Stimulated activated CD8-positive, alpha-beta memory T cell treated with anti-CD3 and anti-CD28 coated beads, Interleukin-4, amount 100 ng/mL, for 48 hours (primary cell): ENCODE measurements at places on chromosomes 13 and 19.
A peak's percentile ranks its signal among the peaks of the same experiment; 100 is the strongest.

GRCh38 chr19:5171711-5172110, 168.9 kb downstream of the PTPRS start:
- DNase-seq = no peak

GRCh38 chr19:12497032-12497431, 12.4 kb upstream of the ZNF709 start:
- no peak for DNase-seq

- DNase-seq = no peak
These were observed 24.0 kb upstream of the ALOX5AP start for GRCh38 chr13:30711375-30711774.

- DNase-seq = no peak
These were observed 68.4 kb downstream of the ALOX5AP start for GRCh38 chr13:30803749-30804148.

DNA sequence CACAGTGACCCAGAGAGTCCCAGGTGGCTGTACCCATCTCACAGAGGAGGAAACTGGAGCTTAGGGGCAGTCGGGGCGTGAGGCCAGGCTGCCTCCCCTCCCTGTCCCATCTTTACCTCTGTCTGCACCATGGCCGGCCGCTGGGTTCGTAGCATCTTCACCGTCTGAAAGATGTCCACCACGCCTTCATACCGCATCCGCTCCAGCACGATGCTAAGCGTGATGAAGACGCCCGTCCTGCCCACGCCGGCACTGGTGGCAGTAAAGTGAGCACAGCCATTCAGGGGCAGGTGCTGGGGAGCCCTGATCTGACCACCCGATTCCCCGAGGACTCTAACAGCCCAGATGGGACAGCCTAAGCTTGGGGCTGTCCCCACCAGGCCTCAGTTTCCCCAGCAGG, 132.8 kb downstream of the PTPRS start:
- no peak for DNase-seq

- no peak for DNase-seq
These were observed 9.2 kb downstream of the RFC3 start for GRCh38 chr13:33827139-33827538.

GRCh38 chr19:35904311-35905068, 2.2 kb downstream of the HCST start:
- no peak for DNase-seq

DNA sequence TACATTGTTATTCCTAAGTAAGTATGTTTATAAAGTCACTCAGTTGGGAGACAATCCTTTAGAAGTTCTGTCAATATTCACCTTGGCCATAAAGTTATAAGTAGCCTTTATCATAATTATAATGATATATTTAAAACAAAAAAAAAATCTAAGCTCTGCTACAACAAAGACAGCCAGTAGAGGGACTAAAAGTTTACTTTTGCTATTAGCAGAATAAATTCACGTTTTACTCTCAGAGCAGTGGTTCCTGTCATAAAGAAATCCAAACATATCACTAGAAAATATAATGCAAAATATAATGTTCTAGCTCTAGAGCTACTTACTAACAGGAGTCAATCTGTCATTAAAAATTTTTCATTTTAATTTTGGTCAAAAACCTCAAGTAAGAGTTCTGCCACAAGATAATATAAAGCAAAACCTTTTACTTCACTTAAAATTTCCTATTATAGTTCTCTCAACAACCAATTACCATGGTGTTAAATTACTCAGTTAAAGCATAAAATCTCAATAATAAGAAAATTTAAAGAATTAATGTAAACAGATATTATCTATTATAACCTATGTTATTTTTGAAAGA, 17.7 kb downstream of the INTS6 start:
- no peak for DNase-seq

GRCh38 chr19:16889366-16889882, 625 bp downstream of the F2RL3 start:
- no peak for DNase-seq

DNA sequence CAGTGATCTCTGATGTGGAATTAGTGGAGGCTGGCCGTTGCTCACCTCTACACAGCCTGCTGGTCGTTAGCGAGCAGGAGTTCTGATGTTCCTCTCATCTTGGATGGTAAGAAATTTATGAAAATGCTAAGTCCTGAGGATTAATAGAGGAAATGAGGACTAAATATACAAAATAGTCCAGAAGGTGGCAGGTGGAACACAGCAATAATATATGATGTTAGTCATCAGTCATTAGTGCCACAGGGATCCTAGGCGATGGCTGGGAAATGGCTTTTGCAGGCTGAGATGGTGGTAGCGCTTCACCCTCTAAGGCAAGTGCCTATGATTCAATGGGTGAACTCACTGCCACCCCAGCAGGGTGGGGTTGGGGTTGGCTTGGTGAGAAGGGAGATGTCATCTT, 338.6 kb upstream of the TMTC4 start:
- DNase-seq = no peak

DNA sequence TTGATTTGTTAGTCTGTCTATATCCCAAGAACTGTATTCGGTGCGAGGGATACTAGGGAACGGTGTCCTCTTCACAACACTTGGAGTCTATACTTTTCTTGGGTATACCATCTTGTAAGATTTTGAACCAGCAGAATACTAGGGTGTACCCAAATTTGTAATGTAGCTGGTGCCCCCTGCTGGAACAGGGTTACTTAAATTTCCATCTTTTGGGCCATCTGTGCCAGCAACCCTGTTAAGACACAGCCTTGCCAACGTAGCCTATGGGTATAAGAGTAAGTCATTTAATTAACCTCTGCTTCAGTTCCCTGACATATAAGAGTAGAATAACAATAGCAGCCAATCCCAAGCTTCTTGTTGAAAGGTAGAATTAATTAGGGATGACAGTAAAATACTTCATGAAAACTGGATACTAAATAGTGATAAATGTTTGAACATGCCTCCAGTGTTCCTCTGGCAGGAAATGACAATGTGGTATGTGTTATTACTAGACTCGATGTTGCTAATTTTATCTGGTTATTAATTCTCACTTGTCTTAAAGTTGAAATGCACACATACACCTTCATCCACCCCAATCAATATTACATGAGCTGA, 607.6 kb downstream of the FGF9 start:
- DNase-seq = peak; percentile 78

- no peak for DNase-seq
These were observed 450.8 kb downstream of the DCT start for GRCh38 chr13:94028650-94029049.

- DNase-seq = no peak
These were observed 36.9 kb upstream of the STARD13 start for GRCh38 chr13:33322543-33322809.

DNA sequence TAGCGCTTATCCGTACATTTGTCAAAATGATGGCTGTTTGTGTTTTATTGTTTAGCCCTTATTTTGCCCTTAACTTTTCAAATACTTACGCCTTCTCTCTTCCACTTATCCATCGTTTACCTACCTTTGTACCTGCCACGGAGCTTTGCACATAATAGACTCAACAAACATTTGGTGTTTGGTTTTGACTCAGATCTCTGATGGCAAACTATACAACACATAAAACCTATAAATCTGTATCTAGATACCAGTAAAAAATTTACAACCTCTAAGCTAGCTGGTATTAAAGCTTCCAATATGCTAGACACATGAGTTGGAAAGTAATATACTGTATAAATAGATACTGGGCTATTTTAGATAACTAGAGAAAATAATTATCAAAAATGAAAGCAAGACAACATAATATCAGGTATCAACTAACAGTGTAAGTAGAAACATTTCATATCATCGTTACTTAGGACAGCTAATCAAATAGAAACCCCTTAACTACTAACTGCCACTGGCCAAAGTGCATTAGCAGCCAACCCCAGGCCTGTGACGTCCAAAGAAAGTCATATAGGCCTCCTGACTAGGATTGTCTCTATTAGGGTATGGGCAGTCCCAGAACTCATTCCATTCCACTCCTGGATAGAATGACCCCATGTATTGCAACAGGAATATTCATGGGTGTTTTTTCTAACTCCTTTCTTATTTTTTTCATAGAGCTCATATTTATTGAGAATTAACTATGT, 53.8 kb downstream of the KCTD12 start:
- no peak for DNase-seq

DNA sequence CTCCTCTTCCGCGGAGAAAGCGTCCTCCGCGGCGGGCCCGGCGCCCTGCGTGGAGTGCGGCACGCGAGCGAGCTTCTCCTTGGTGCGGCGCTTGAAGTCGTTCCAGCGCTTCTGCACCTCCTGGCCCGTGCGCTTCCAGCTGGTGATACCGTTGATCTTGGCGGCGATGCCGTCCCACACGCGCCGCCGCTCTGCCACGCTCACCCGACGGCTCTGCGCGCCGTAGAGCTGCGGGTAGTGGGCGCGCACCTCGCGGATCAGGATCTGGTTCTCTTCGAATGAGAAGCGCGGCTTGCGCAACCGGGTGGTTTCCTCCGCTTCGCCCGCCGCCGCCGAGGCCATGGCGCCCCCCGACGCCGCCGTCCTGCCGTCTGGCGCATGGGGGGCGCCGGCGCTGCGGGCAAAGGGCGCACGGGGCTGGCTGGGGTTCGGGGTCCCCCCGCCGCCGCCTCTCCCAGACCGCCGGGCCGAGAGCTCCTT, 941 bp downstream of the MYPOP start:
- DNase-seq = peak; percentile 61

GRCh38 chr19:36707134-36707533, 19.7 kb downstream of the ZNF567 start:
- DNase-seq = no peak

- no peak for DNase-seq
These were observed 3.1 kb downstream of the SHISA2 start for GRCh38 chr13:26048741-26049140.

DNA sequence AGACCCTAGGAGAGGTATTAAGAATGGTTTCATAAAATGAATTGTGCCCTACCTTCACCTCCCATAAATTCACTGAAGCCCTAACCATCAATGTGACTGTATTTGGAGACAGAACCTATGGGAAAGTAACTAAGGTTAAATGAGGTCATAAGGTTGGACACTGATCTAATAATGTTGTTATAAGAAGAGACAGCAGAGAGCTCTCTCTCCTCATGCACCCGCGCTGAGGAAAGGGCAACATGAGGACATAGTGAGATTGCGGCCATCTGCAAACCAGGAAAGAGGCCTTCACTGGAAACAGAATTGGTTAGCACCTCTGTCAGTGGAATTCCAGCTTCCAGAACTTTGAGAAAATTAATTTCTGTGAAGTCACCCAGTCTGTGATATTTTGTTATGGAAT, 1396.1 kb upstream of the MIR17HG start:
- no peak for DNase-seq

GRCh38 chr13:48233889-48234488, 983 bp downstream of the ITM2B start:
- DNase-seq = no peak
